ENCODE measurements at places on chromosomes 16 and 17.
A peak's percentile ranks its signal among the peaks of the same experiment; 100 is the strongest.

DNA sequence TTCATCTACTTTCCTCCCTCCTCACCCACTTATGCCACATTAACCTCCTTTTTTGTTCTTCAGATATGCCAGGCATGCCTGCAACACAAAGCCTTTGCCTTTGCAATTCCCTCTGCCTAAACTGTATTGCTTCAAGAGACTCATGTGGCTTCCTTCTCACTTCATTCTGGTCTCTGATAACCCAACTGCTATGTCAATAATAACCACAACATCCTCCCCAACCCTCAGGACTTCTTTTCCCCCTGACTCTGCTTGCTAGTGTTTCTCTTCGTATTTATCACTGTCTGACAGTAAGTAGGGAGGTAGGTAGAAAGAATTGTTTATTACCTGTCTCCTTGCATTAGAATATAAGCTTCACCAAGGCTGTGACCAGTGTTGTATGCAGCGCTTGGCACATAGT is 22.4 kb downstream of the RBL2 start:
- H3K27ac ChIP-seq, result no peak overlapping the region
- H3K4me3 ChIP-seq, result no peak overlapping the region
- H3K27me3 ChIP-seq, result no peaks in the 10 kb centered on the region
- peaks cover 12% of the 10 kb centered on the region for H3K36me3 ChIP-seq
- DNase-seq, result peak; percentile 19

GRCh38 chr17:80036715-80037477 is 454 bp downstream of the CCDC40 start:
- peaks cover 15% of the 10 kb centered on the region for H3K4me1 ChIP-seq
- peaks cover 14% of the 10 kb centered on the region for H3K27me3 ChIP-seq
- peak overlapping the region; percentile 71 for H3K4me3 ChIP-seq
- H3K27ac ChIP-seq, result peak overlapping the region; percentile 33
- no peak for DNase-seq

GRCh38 chr17:32875230-32875917 is 1.6 kb downstream of the MYO1D start:
- H3K27me3 ChIP-seq, result no peaks in the 10 kb centered on the region
- no peak overlapping the region for H3K4me3 ChIP-seq

- peaks cover 35% of the 10 kb centered on the region for H3K36me3 ChIP-seq
- no peaks in the 10 kb centered on the region for H3K27me3 ChIP-seq
- no peak overlapping the region for H3K4me3 ChIP-seq
- no peak overlapping the region for H3K27ac ChIP-seq
- no peak for DNase-seq
Measured at GRCh38 chr16:88736496-88736895, 30.2 kb downstream of the CTU2 start.

DNA sequence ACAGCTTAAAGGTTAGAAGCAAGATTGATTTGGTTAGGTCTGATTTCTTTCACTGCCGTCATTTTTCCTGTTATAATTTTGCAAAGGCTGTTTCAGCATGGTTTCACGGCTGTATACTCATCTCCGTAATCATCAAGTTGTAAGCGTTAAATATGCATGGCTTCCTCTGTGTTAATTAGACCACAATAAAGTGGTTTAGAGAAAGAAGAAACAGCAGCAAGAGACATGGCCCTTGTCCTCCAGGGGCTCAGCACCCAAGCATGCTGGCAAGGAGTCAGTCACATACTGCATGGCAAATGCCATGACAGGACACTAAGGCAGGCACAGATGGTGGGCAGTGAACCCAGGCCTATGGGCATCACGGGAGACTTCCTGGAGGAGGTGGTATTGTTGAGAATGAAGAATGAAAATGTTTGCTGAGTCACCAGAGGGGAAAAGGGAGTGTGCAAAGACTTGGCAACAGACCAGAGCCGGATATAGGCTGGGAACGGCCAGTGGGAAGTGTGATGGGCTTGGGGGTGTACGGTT is 61.4 kb upstream of the PLCG2 start:
- no peak for DNase-seq
- peaks cover 42% of the 10 kb centered on the region for H3K4me1 ChIP-seq
- H3K36me3 ChIP-seq, result no peaks in the 10 kb centered on the region
- H3K4me3 ChIP-seq, result no peak overlapping the region

GRCh38 chr17:50680126-50680525 is 27.6 kb downstream of the ANKRD40 start:
- no peaks in the 10 kb centered on the region for H3K36me3 ChIP-seq
- H3K27ac ChIP-seq, result no peak overlapping the region
- H3K4me1 ChIP-seq, result peaks cover 3% of the 10 kb centered on the region
- no peaks in the 10 kb centered on the region for H3K27me3 ChIP-seq
- H3K4me3 ChIP-seq, result no peak overlapping the region

DNA sequence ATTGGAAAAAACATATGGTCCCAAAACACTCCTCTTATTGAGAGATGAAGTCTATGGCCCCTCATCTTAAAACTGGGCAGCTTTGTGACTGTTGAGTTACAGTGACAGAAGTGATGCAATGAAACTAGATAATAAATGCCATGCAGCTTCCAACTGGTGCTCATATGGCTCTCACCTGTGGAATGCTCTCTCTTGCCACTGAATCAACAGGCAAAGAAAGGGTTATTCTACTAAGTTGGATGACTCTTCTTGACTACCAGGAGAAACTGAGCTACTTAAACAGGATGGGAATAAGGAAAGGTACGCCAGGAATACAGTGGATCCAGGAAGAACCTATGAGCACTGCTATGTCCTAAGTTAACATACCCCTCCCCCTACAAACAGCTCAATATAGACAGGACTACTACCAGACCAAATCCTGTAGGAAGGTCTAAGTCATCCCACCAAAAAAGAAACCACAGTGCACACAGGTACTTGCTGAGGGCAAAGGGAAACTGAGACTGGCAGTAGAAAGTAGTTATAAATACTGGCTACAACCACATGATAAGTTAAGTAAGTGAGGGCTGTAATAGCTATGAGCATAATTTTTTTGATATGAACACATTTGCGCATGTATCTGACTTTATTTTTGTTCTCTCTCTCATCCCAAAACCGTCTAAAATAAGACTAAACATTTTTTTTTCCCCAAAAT is 398.5 kb downstream of the ZFHX3 start:
- no peak for DNase-seq
- no peak overlapping the region for H3K27ac ChIP-seq
- H3K4me3 ChIP-seq, result no peak overlapping the region
- H3K36me3 ChIP-seq, result no peaks in the 10 kb centered on the region
- no peaks in the 10 kb centered on the region for H3K27me3 ChIP-seq
- H3K4me1 ChIP-seq, result peaks cover 5% of the 10 kb centered on the region

- no peak overlapping the region for H3K27ac ChIP-seq
- H3K4me1 ChIP-seq, result no peaks in the 10 kb centered on the region
- H3K27me3 ChIP-seq, result no peaks in the 10 kb centered on the region
Measured at GRCh38 chr16:62585041-62585545, 548.9 kb upstream of the CDH8 start.

DNA sequence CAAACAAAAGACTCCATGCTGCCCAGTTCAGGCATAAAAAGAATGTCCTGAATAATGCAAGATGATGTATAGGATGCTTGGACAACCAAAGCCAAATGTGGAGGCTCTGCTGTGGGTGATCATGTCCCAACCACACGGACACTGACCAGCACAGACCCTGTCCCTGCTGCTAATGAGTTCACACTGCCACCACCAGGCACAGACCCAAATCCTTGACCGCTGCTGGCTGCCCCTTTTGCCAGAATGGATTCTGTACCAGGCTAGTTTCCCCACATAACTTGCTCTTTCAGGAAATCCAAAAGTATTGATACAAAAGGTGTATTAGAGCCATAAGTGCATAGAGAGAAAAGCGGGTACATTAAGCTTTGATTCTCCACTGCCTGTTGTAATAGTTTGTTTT is 60.9 kb downstream of the XYLT1 start:
- DNase-seq, result no peak
- H3K36me3 ChIP-seq, result peaks cover 5% of the 10 kb centered on the region
- H3K4me1 ChIP-seq, result peaks cover 60% of the 10 kb centered on the region
- H3K4me3 ChIP-seq, result no peak overlapping the region

GRCh38 chr17:68516732-68517131 is 4.5 kb downstream of the PRKAR1A start:
- H3K4me1 ChIP-seq, result peaks cover 21% of the 10 kb centered on the region
- no peak for DNase-seq
- H3K27me3 ChIP-seq, result no peaks in the 10 kb centered on the region
- no peak overlapping the region for H3K4me3 ChIP-seq

DNA sequence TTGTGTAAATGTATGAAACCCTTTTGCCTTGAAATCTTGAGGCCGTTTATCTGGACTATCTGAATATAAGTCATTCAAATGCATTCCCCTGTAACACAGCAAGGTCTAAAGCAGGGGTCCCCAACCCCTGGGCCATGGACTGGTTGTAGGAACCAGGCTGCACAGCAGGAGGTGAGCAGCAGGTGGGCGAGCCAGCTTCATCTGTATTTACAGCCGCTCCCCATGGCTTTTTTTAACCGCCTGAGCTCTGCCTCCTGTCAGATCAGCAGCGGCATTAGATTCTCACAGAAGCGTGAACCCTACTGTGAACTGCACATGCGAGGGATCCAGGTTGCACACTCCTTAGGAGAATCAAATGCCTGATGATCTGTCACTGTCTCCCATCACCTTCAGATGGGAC is 24.1 kb downstream of the DNAH3 start:
- H3K27me3 ChIP-seq, result no peaks in the 10 kb centered on the region
- no peak overlapping the region for H3K27ac ChIP-seq
- no peaks in the 10 kb centered on the region for H3K36me3 ChIP-seq
- no peaks in the 10 kb centered on the region for H3K4me1 ChIP-seq

- H3K27me3 ChIP-seq, result no peaks in the 10 kb centered on the region
- no peak overlapping the region for H3K27ac ChIP-seq
- H3K4me3 ChIP-seq, result no peak overlapping the region
Measured at GRCh38 chr17:78629436-78629995, 52.3 kb upstream of the DNAH17 start.

DNA sequence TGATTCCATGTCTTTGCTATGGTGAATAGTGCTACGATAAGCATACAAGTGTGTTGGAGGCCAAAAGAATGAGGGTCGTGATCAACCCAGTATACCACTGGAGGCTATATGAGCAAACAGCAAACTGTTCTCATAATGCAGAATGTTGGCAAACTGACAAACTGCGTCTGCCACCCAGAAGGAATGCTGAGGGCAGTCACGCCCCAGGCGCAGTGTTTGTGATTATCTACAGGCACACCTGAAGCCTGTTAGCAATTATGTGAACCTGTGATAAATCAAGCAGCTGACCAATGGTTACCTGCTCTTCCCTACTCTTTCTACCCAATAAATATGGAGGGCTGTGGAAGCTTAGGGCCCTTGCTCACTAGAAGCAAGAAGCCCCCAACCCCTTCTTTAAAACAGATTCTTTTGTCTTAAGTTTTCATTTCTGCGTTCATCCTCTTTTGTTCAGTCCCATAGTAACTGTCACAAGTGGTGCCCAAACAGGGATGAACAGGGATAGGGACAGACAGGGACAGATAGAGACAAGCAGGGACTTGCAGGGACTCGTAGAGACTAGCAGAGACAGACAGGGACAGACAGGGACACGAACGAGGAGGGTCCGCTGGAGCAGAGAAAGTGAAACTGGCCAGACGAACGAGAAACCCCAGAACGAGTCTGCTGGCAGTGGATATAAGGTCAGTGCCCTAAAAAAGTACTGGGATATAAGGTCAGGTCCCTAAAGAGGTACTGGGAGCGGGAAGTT is 25.1 kb downstream of the CD300LG start:
- no peak overlapping the region for H3K27ac ChIP-seq
- H3K4me1 ChIP-seq, result no peaks in the 10 kb centered on the region
- no peaks in the 10 kb centered on the region for H3K36me3 ChIP-seq

GRCh38 chr16:78425891-78426510 is 326.5 kb downstream of the WWOX start:
- H3K4me1 ChIP-seq, result no peaks in the 10 kb centered on the region
- no peak overlapping the region for H3K4me3 ChIP-seq
- DNase-seq, result no peak
- no peaks in the 10 kb centered on the region for H3K27me3 ChIP-seq
- H3K36me3 ChIP-seq, result no peaks in the 10 kb centered on the region

- no peak overlapping the region for H3K4me3 ChIP-seq
- DNase-seq, result no peak
- H3K4me1 ChIP-seq, result no peaks in the 10 kb centered on the region
Measured at GRCh38 chr16:67268136-67268579, 11.2 kb upstream of the PLEKHG4 start.

GRCh38 chr16:23323224-23324030 is 21.3 kb downstream of the SCNN1B start:
- no peak overlapping the region for H3K27ac ChIP-seq
- no peak for DNase-seq
- no peak overlapping the region for H3K4me3 ChIP-seq
- H3K36me3 ChIP-seq, result no peaks in the 10 kb centered on the region
- no peaks in the 10 kb centered on the region for H3K27me3 ChIP-seq

GRCh38 chr16:10578474-10579316 is 1.7 kb downstream of the EMP2 start:
- peaks cover 9% of the 10 kb centered on the region for H3K27me3 ChIP-seq
- H3K4me1 ChIP-seq, result peaks cover 14% of the 10 kb centered on the region
- H3K4me3 ChIP-seq, result no peak overlapping the region

GRCh38 chr16:3356118-3356517 is 429 bp downstream of the OR2C1 start:
- DNase-seq, result no peak
- H3K36me3 ChIP-seq, result no peaks in the 10 kb centered on the region
- no peaks in the 10 kb centered on the region for H3K4me1 ChIP-seq
- no peak overlapping the region for H3K27ac ChIP-seq

- no peak overlapping the region for H3K27ac ChIP-seq
- no peaks in the 10 kb centered on the region for H3K36me3 ChIP-seq
- no peak for DNase-seq
- peaks cover 35% of the 10 kb centered on the region for H3K4me1 ChIP-seq
- H3K4me3 ChIP-seq, result no peak overlapping the region
Measured at GRCh38 chr17:47700471-47701449, 6.8 kb downstream of the TBKBP1 start.

DNA sequence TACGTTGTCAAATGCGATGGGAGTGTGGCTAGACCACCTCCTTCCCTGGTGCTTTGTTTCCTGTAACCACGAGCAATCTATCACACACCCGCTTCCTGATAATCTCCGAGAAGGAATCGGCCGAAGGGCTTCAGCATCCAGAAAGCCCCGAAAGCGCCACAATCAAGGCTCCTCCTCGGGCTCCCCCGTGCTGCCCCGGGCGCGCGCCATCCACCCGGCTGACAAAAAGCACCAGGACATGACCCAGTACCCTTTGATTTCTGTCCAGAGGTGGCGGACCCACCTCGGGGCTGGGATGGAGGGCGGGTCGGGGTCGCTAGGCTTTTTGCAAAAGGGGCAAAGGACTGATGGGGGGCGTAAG is 743 bp upstream of the ARMC7 start:
- H3K36me3 ChIP-seq, result no peaks in the 10 kb centered on the region
- no peak overlapping the region for H3K27ac ChIP-seq
- H3K4me3 ChIP-seq, result peak overlapping the region; percentile 89
